ENCODE measurements at places on chromosomes 6 and 20. TPM values are rescaled to one million over a fixed set of nuclear protein-coding genes. Genes with fewer than 3 reads are reported as not detected.

DNA sequence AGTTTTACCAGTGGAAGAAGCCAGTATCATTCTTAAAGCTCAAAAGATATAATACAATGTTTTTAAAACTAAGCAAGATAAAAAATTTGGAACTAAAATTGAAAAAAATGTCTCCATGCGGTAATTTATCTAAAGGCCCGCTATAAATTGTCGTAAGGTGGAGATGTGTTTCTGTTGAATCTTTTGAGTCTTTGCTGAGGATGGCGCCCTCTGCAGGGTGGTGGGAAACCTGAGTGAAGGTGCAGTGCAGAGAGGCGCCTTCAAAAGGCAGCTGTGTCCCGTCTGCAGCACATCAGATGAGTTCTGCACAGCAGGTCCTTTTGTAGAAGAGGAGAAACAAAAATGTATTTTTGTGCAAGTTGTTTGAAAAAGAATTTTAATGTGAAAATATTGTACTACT, 29.4 kb upstream of the KIF25 start:
- no peak for DNase-seq

DNA sequence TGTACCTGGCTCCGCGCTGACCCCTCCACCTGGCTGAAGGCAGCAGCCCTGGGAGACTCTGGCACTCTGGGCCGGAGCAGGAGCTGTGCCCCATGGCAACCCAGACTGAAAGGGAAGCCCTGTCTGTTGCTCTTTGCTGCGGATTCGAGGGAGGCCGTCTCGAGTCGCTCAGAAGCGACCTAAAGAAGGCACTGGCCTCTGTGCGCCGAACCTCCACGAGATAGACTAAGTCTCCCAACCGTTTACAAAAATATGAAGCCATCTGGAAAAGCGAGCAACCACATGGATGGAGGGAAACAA, 10.5 kb upstream of the TBX18 start:
- no peak for DNase-seq

KIFC1 gene
- 2.1 TPM for total RNA-seq

- no peak for DNase-seq
Measured at GRCh38 chr20:1879934-1880333, 15.3 kb upstream of the SIRPA start.

- no peak for DNase-seq
Measured at GRCh38 chr20:43189554-43190331, at the start of gene PTPRT. PTPRT (minus strand) TSS chr20:43189906; CDS start chr20:43189733, 173 bp downstream.

- no peak for DNase-seq
Measured at GRCh38 chr6:80553071-80553740, 446.7 kb downstream of the BCKDHB start.

TNF gene
- 32.7 TPM for total RNA-seq

All from CD8-positive, alpha-beta T cell (primary cell).